Retina (tissue), 1 donor: ENCODE measurements at places on chromosomes 4 and X.
A peak's percentile ranks its signal among the peaks of the same experiment; 100 is the strongest.

GRCh38 chr4:61545902-61546480, 345.9 kb downstream of the ADGRL3 start:
- DNase-seq: no peak

GRCh38 chr4:139606579-139607501, 50.8 kb upstream of the SETD7 start:
- no peak for DNase-seq

DNA sequence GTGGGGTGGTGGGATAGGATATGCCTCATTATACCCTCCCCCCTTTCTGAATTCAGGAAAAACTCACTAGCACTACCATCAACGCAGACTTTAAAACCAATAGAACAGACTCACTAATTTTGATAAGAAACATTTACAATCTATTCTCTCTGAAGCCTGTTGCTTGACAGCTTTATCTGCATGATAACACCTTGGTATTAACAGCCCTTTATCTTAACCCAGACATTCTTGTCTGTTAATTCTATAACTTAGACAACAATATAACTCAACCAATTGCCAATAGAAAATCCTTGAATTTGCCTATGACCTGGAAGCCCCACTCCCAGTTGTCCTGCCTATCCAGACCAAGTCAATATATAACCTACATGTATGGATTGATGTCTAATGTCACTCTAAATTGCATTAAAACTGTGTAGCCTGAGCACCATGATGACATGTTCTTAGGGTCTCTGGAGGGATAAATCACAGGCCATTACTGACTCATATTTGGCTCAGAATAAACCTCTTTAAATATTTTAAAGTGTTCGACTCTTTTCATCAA, 1.5 kb upstream of the UGT2A3 start:
- DNase-seq: no peak

- DNase-seq: no peak
Measured at GRCh38 chr4:106092361-106093040, 197.2 kb downstream of the NPNT start.

- no peak for DNase-seq
Measured at GRCh38 chr4:148271166-148271565, 171.0 kb downstream of the NR3C2 start.

DNA sequence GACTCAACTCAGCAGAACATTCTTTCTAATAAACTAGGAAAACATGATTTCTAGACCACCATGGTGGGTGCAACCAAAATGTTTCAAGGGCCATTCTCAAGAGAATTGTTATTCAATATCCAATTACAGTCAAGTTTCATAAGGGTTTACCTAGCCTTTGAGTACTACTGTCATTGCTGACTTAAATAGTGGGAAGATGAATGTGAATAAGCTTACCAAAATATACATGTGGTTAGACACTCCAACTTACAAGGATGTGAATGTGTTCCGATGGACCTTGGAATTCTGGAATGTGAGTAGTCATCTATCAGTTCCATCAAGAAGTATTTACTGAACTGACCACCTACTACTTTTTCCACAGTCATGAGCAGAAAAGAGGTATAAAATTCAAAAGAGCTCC, 16.9 kb downstream of the SH3RF1 start:
- DNase-seq: no peak

- no peak for DNase-seq
Measured at GRCh38 chr4:146022541-146022940, 83.9 kb upstream of the ZNF827 start.

GRCh38 chr4:74161666-74162450, 3.9 kb downstream of the MTHFD2L start:
- no peak for DNase-seq

- DNase-seq: no peak
Measured at GRCh38 chrX:119880076-119880475, 8.4 kb downstream of the NDUFA1 start.

GRCh38 chrX:23511793-23512192, 155.5 kb upstream of the PRDX4 start:
- DNase-seq: no peak

DNA sequence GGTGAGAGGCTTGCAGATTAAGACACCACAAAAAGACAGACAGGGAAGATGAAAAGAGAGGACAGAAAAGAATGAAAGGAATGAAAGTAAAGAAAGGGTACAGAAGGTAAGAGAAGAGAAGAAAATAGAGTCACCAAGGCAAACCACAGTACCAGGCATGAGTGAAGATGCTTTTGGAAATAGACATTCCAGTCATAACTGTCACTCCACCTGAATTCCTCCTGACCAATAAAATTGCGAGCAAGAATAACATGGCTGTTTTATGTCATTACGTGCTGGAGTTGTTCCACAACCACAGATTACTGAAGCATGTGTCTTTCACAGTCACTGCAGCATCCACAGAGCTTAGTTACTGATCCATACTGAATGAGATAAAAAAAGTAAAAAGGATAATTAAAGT, 864.9 kb upstream of the SLIT2 start:
- no peak for DNase-seq

GRCh38 chrX:153573984-153574383, 25.0 kb downstream of the CCNQ start:
- DNase-seq: no peak

GRCh38 chr4:151675411-151675971, 85.3 kb downstream of the GATB start:
- DNase-seq: no peak

GRCh38 chr4:166822386-166822785, 411.9 kb downstream of the SPOCK3 start:
- DNase-seq: no peak

GRCh38 chr4:184731056-184731455, 2.8 kb downstream of the CENPU start:
- no peak for DNase-seq

GRCh38 chrX:69014200-69014599, 151.1 kb downstream of the PJA1 start:
- no peak for DNase-seq

DNA sequence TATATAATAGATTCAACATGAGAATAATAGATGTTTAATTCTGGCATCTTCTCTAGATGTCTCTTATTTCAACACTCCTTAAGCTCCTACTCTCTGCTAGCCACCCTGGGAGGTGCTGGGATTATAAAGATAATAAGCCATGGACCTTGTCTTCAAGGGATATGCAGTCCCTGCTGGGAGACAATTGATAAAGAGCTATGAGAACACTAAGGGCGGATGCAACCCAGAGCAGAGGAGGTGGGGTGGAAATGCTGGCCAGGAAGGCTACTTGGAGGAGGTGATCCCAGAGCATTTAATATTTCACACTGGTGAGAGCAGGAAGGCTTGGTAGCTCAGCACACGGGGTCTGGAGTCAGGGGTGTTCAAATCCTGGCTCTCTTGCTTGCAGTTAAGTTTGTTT, 18.3 kb upstream of the PGRMC2 start:
- no peak for DNase-seq

GRCh38 chrX:19810802-19811201, 76.6 kb downstream of the SH3KBP1 start:
- DNase-seq: no peak

DNA sequence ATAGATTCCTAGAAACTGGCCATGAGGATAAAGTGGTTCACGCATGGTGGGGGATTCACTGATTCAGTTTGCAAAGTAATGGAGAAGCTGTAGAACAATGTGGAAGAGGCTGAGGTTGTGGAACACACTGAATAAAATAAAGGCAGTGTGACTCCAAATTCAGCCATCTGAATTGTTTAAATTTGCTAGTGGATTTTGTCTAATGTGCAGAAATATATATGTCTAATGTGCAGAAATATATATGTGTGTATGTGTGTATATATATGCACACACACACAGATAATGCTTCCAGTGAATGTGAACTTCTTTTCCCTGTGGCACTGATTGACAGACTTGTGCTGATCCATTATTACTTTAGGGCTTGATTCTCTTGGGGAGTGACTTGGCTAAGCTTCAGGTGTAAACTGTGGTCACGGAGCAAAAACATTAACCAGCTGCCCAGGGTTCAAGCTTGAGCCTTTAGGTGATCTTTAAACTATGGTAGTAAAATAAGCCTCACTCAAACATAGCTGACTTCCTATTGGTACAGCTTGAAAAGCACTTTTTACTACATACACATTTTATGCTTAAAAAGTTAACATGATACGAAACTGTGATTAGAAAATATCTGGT, 3.5 kb downstream of the STBD1 start:
- DNase-seq: no peak

DNA sequence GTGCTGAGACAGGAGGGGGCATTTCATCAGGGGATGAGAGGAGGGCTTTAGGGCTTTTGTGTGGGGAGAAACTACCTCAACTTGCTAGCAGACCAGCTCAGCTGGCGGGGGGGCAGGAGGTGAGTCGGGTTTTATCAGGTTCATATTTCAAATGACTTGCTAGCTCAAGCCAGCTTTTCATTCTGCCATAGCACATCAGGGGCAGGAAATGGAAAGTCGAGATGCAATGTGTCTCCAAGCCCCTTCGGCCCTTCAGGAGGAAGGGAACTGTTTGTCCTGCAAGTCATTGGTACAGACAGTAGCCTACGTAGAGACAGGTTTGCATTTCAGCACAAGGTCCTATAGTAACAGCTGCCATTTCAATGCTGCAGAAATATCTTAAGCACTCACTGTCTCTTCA, 194.1 kb downstream of the PTTG2 start:
- no peak for DNase-seq

DNA sequence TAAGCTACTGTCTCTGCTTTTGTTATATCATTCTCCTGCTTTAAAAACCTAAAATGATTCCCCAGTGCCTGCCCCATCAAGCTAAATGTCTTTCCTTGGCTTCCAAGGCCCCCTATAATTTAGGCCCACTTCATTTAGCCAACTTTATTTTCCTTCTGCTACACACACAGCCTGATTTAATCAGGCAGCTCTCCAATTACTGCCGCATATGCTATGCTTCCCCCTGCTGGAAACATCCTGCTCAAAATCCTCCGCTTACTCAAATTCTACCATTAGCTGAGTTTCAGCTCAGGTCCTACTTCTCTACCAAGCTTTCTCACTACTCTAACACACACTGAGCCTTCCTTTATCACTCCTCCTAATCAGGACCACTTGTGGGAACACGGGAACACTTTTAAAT, 17.0 kb downstream of the LAMP2 start:
- DNase-seq: peak; percentile 8

GRCh38 chr4:120218981-120219380, 152.3 kb upstream of the MAD2L1 start:
- no peak for DNase-seq

DNA sequence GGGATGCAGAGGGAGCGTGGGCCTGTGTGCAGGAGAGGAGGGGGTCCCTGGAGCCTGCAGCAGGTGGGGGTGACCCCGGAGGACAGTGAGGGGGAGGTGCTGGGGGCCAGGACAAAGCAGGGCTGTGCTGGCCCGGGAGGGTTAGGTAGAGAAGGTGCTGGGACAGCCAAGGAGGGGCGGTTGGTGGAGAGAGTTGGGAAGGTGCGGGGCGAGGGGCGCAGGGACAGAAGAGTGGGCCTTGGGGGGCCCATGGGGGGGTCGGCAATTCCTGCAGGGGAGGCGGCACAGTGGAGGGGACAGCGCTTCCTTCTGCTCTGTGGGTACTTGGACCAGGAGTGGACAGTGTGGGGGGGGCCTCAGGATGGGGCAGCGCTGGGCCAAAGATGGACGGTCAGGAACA, 32.5 kb downstream of the LRPAP1 start:
- DNase-seq: no peak

- DNase-seq: no peak
Measured at GRCh38 chrX:136639506-136640176, 8.3 kb upstream of the CD40LG start.

DNA sequence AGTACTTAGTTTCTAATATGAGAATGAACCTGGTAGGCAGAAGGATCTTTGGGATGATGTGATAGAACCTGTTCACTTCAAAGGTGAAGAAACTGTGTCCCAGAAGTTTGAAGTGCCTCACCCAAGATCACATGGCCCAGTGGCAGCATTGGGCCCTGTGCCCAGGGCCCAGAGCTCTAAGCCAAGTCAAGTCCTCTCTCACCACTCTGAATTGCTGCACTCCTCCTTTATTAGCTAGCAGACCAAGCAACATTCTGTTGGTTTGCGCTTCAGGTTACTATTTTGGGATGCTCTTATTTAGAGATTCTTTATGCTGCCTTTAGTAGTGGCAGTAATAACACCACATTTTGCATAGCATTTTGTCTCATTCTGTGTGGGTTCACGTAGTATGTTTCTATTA, 82.7 kb downstream of the PARM1 start:
- DNase-seq: no peak

- no peak for DNase-seq
Measured at GRCh38 chr4:68182382-68182820, 52.7 kb upstream of the TMPRSS11F start.

- DNase-seq: no peak
Measured at GRCh38 chrX:47722260-47722659, 63.3 kb upstream of the UXT start.

GRCh38 chr4:185304944-185305690, 90.6 kb downstream of the LRP2BP start:
- peak; percentile 67 for DNase-seq

- DNase-seq: no peak
Measured at GRCh38 chr4:38190717-38191178, 230.6 kb downstream of the PTTG2 start.

DNA sequence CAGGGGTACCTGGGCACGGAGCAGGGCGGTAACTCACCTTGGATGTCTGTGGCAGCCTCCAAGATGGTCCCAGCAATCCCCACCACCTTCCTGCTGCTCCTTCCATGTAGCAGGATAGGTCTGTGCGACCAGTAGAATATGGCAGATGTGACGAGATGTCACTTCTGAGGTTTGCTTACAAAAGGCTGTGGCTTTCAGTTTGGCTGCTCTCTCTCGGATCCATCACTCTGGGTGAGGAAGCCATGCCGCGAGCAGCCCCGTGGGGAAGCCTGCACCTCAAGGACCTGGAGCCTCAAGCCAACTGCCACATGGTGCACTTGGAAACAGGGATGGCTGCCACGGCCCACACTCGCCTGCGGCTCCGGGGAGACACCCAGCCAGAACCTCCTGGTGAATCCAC, 37.6 kb downstream of the WFS1 start:
- DNase-seq: no peak

DNA sequence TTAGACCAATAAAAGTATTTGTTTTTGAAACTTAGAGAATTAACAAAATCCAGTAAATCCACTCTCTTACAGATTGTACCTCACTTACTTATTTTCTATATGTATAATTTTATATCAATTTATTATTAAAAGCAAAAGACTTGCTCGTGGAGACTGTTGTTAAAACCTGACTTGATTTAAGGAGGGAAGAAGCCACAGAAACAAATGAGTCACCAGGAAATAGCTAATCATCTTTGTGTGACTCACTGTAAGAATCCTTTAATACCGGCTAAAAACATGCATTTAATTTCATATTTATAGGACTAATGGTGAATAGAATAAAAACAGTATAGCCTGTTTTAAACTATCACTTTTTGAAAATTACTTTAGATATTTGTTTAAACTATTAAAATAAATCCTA, 29.9 kb upstream of the UBE2NL start:
- DNase-seq: no peak

- no peak for DNase-seq
Measured at GRCh38 chrX:72141372-72142004, 9.8 kb upstream of the RTL5 start.

GRCh38 chr4:112453321-112453720, 62.7 kb downstream of the NEUROG2 start:
- DNase-seq: peak; percentile 25

- no peak for DNase-seq
Measured at GRCh38 chrX:78931814-78932213, 13.4 kb upstream of the P2RY10 start.

GRCh38 chr4:123418351-123418931, 21.8 kb downstream of the SPRY1 start:
- DNase-seq: peak; percentile 54

GRCh38 chrX:19855700-19856381, 31.6 kb downstream of the SH3KBP1 start:
- no peak for DNase-seq

GRCh38 chr4:68732653-68733466, 62.4 kb upstream of the UGT2B15 start:
- no peak for DNase-seq
